ENCODE measurements at places on chromosomes 7 and 10.

DNA sequence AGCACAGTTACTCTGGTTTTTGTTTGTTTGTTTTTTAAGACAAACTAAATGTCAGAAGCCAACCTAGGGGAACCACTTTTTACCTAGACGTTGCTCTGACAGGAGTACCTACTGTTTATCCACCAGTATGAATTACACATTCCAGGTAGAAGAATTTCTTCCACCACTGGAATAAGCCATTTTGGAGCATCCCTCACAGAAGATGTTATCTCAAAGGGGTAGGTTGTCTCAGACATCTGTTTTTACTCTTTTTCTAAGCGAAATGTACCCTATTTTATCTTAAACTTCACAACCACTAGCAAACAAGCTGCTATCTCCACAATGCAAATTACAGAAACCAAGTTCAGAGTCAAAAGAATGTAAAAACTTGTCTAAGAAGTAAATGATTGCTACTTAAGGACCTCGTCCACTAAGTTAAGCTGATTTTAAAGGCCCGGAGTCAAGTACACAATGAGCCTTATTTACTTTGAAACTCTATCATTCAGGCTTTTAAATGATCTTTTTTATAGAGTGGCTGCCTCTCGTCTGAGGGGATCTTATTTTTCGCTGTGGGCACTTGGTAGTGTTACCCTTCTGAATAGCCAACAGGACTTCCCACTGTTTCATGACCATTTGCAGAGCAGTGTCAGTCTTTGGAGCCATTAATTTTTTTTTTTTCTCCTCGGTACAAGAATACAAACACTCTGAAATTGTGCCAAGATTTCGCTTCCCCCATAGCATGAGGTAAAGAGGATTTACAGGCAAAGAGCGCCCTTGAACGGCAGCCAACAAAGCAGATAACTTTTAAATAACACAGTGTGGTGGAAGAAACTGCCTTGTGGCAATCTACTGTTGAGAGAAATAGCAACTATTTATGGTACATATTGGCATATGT is 15.7 kb upstream of the ARMC3 start:
- no peak for DNase-seq

DNA sequence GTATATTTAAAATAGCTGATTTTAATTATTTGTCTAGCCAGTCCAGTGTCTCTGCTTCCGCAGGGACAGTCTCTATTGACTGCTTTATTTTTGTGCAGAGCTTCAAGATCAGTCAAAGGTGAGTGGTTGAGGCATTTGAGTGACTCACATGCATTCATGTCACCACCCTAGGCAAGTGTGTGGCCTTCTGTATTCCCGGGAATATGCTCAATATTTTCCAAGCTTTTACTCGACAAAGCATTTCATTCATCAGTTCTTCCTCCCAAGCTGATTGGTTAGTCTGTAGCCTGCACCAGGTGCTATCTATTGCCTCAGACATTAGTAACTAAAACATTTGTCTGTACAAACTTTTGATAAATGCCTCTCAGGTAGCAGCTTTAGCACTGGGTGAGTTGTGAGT is 471.5 kb upstream of the NRG3 start:
- no peak for DNase-seq

- DNase-seq, result no peak
Observed at GRCh38 chr7:28483908-28484605, 71.7 kb downstream of the CREB5 start.

- DNase-seq, result no peak
Observed at GRCh38 chr10:35172146-35172545, 45.5 kb downstream of the CREM start.

GRCh38 chr10:87670586-87670985 is 10.9 kb downstream of the PAPSS2 start:
- no peak for DNase-seq

GRCh38 chr7:157399086-157399687 is 62.4 kb downstream of the DNAJB6 start:
- DNase-seq, result no peak

GRCh38 chr10:47042780-47043750 is 131.8 kb downstream of the PTPN20 start:
- DNase-seq, result no peak

- DNase-seq, result no peak
Observed at GRCh38 chr7:157272351-157273207, 64.2 kb upstream of the DNAJB6 start.

DNA sequence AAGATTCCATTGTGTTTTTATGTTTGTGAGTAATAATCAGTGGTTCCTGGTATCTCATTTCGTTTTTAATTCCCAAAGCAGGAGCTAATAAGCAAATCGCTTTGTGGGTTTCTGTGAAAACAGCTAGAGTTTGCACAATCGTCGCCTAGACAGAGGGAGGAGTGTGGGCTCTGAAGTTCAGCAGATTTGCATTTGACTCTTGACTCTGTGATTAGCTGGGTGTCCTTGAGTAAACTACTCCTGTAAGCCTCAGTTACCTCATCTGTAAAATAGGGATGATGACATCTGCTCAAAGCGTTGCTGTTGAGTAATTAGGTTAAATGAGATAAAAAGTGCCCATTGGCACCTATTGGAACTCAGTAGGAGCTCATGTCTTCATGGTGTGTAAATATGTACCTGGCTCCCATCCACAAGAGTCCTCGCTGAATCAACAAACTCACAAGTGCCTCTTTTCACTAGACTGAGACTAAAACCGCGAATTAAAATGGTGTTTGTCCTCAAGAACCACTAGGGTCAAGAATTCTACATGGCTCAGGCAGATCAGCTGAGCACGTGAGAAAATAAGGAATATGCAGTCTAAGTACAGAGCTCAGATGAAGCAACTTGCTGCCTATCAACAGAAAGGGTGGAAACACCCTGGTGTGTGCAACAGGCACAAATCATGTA is 385.8 kb upstream of the C7orf33 start:
- no peak for DNase-seq

DNA sequence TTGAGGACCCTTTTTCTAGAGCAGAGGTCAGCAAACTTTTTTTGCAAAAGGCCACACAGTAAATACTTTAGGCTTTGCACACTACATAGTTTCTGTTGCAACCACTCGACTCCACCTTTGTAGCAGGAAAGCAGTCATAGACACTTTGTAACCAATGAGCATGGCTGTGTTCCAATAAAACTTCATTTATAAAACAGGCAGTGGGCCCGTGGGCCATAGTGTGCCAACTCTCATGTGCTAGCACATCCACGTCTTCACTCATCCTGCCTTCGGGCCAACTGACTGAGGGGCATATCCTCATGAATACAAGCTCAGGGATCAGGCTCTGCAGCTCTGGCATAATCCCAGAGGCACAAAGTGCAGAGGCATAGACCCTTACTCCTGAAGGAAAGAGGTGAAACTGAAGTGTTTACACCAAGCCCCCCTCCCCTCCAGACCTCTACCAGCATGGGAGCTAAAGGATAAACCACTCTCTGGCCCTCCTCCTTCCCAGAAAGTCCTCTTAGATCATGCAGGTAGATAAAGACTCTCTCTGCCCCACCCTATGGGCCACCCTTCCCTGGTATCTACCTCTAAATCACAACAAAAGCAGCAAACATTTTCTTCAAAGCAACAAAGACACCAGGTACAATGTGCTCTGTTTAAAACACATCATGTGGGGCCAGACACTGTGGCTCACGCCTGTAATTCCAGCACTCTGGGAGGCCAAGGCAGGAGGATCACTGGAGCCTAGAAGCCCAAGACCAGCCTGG is 71.0 kb downstream of the DLG5 start:
- DNase-seq, result no peak

DNA sequence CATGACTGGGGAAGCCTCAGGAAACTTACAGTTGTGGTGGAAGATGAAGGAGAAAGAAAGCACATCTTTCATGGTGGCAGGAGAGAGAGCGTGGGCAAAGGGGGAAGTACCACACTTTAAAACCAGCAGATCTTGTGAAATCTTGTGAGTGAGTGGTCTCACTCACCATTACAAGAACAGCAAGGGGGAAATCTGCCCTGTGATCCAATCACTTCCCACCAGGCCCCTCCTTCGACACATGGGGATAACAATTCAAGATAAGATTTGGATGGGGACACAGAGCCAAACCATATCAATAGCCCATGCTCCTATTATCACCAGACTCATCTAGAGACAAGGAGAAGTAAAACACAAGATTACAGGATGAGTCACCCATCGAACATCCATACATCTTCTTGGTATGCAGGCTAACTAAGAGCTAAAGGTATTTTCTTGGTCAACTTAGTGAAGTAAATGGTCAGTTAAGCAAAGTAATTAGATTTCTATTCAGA is 55.3 kb upstream of the YAE1 start:
- peak; percentile 38 for DNase-seq

DNA sequence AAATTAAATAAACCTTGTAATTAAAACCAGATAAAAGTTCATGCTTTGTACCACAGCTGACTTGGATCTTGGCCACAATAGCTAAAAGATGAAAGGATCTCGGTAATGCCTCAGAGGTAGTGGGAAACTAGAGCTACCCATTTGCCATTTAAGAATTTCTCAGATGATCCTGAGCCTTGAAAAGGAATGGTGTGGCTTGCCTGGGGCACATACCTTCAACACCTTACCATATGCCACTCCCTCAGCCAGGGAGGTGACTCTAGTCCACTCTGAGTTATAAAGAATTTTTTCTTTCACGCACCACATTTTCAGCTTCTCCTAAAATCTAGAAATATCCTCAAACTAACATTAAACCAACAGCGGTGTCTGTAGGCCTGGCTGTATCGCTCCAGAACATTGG is 516.3 kb upstream of the TEX47 start:
- DNase-seq, result no peak

DNA sequence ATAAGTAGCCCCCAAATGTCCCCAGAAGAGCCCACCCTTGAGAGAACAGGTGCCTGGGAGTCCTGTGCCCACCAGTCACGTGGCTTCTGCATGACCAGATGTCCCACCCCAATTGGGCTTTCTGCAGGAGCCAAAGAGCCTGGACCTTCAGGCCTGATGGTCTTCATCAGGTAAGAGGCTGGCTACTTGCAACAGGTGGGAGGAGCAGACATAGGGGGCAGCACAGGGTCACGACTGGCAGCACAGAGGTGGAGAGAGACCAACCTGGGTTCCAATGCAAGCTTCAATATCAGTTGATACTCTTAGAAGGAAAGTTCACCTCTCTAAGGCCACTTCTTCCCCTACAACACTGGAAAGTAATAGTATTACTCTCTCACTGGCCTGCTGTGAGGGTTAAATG is 288.0 kb downstream of the ELMO1 start:
- no peak for DNase-seq

DNA sequence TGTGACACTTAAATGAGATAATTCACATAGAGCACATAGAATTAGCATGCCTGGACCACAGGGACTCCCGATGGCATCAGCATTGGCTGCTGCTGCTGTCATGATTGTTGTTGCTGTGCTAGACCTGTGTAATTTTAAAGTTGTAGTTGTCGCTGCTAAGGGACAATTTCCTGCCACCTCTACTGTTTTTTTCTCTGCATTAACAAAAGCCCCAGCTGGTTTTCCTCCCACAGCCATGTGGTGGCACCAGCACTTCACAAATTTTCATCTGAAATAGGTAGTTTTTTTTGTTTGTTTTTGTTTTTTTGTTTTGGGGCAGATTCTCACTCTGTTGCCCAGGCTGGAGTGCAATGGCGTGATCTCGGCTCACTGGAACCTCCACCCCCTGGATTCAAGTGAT is 25.4 kb upstream of the PRXL2A start:
- DNase-seq, result peak; percentile 24

GRCh38 chr10:132836248-132836831 is 50.4 kb upstream of the NKX6-2 start:
- no peak for DNase-seq

DNA sequence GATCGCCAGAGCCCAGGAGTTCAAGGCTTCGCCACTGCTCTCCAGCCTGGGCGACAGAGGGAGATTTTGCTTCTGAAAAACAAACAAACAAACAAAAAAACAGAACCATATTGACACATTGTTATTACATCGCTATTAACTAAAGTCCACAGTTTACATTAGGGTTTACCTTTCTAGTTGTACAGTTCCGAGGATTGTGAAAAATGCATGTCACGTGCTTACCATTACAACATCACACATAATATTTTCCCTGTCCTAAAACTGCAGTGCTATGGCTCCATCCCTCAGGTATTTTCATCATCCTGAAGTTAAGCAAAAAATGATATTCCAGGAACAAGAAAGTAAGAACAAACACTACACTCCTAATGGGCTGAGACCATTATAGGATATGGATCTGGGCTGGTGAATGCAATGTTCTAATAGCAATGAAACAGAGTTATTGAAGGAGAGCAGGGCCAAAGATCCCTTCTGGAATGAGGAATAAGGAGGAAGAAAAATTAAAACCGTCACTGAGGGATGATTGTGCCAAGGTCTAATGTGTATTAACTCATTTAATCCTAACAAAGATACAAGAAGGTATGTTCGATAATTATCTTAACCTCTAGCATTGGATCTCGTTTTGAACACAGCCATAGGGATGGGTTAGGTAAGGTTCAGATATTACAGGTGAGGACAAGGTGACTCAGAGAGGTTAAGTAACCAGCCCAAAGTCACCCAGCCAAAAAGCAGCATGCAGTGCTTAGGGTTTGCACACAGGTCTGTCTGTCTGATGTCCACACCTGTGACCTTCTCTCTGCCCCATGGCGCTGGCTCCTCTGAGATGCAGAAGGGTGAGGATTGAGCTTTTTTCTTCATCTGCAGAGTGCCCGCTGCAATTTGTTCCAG is 14.0 kb upstream of the CUX1 start:
- DNase-seq, result no peak

DNA sequence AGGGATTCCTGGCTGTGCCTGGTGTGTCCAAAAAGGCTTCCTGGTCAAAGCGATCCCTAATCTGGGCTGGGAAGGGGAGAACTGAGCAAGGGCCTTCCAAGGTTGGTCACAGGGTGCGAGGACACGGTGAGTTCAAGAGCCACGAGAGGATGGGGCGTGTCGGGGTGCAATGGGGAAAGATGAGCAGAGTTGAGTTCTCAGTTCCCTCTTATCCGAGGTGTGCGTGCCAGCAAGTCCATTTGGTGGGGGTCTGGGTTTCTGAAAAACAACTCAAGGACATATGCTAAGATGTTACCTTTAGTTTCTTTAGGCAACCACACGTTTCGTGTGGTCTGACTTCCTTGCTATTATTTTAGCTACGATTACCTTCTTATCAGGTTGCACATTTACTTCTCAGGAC is 1.3 kb downstream of the ZNF775 start:
- DNase-seq, result no peak

DNA sequence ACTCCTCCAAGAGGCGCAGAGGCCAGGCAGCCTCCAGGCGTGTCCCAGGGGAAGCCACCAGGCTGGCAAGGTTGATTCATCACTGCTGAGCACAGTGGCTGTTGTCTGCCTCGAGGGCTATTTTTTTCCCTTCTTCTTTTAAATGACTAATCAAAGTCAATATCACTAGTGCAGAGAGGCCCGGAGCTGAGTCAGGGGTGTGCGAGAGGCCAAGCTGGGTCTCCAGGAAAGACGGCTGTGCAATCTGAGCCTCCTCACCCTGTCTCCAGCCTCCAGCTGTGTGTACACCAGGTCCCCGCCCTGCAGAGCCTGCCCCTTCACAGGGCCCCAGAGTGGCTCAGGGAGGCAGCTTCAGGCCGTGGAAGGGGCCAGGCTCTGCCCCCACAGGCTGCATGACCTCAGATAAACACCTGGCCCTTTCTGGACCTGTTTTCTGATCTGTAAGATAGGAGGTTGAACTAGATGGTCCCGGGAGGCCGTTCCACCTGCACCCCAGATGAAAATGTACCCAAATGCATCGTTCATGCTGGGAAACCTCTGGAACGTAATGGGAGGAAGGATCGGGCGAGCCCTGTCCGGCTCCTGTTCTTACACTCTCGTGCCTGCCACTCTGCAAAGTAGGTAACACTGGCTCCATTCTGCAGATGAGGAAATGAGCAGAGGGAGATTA is 3.7 kb downstream of the STX1A start:
- DNase-seq, result peak; percentile 94

Data from fibroblast of the aortic adventitia (primary cell).